Body of pancreas (tissue), 4 donors: ENCODE measurements at places on chromosomes 1 and 21. TPM values are rescaled to one million over a fixed set of nuclear protein-coding genes. Genes with fewer than 3 reads are reported as not detected.
A peak's percentile ranks its signal among the peaks of the same experiment; 100 is the strongest.

DNA sequence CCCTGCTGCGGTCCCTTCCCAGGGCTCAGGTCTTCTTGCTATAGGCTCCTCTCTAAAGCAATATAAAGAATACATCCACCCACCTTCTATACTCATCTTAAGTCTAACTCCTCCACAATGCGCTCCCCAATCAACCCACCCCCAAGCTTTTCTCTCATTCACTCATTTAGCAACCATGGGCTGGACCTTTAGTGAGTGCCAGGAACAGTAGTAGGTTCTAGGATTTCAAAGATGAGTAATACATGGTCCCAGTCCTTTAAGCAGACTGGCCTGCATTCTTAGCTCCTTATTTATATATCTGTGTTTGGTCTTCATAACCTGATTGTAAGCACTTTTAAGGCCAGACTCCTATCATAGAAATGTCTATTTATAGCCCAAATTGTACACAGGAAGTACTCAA is 5.9 kb downstream of the CAMK1G start:
- DNase-seq, result no peak

The SLC1A7 gene
- total RNA-seq, result not detected

The MAN1C1 gene
- total RNA-seq, result 10.9 TPM

DNA sequence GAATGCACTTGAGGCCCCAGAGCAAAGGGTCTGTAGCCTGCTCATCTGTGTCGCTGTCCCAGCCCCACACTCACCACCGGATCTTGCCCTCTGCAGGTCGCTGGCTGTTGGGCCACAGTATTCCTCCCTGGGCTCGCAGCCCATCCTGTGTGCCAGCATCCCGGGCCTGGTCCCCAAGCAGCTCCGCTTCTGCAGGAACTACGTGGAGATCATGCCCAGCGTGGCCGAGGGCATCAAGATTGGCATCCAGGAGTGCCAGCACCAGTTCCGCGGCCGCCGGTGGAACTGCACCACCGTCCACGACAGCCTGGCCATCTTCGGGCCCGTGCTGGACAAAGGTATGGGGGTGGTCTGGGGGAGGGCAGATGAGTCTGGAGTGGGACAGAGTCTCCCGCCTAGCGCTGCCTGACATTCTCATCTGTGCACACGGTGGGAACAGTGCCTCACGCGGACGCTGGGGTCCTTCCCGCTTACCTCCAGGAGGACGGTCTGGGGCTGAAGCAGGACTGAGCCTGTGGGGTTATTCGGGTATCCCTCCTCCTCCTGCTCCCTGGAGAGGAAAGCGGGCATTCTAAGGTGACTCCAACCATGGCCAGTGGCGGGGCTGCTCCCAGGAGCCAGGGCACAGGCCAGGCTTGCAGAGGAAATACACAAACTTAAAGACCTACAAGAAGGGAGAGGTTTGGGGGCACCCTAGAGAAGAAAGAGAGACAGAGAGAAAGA is 15.9 kb downstream of the WNT3A start:
- no peak for DNase-seq

The TMEM269 gene
- total RNA-seq, result not detected

GRCh38 chr1:209207701-209208286 is 375.7 kb upstream of the CAMK1G start:
- DNase-seq, result peak; percentile 56

DNA sequence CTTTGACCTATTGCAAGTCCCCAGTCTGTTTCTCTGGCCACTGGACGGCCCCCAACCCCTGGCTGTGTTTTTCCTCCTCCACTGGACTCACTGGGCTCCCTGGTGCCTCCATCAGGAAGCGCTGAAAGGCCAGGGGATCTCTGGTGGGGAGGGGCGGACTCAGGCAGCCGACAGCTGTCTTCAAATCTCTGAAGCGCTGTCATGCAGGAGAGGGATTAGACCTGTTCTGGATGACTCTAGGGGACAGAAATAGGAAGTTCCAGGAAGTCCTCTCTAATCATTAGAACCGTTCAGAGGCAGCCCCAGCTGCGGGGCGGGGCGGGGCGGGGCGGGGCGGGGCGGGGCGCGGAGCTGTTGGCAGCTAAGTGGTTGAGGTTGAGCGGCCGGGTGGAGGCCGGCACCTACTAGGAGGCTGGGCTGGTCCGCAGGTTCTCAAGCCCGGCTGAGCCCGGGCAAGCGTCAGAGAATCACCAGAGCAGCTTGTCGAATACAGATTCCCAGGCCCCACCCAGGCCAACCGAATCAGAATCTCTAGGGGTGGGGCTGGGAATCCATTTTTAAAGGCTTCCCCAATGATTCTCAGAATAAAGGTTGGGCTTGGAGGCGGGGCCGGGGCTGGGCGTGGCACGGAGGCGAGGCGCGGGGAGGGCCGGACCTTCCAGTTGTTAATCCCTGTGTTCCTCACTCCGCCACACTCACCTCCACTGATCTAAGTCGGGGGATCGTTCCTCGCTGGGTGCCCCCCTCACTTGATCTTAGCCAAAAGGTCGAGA is 11.4 kb upstream of the PHLDA3 start:
- DNase-seq, result peak; percentile 92

The CKS1B gene
- 15.6 TPM for total RNA-seq

The MAGI3 gene
- total RNA-seq, result 75.8 TPM

The MROH7 gene
- 0.66 TPM for total RNA-seq

The TTC22 gene
- 15.6 TPM for total RNA-seq

- no peak for DNase-seq
Measured at GRCh38 chr1:192557841-192558595, 17.6 kb upstream of the RGS1 start.

The VHLL gene
- not detected for total RNA-seq

DNA sequence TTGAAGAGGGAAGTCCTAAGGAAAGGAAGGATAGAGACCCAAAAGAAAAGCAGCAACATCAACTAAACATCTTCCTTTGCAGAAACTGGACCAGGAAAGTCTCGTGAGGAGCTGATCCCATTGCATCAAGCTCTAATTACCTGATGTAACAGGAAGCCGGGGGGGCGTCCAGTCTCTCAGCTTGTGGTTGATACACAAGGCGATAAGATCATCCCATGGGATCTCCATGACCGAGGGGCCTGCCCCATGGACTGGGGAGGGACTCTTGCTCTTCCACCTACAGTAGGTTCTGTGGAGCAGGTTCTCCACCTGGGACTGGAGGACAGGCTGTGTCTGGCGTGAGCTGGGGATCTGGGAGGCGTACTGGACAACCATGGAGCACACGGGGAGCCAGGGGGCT is 14.8 kb upstream of the LSS start:
- DNase-seq, result no peak

The RGS8 gene
- total RNA-seq, result not detected

DNA sequence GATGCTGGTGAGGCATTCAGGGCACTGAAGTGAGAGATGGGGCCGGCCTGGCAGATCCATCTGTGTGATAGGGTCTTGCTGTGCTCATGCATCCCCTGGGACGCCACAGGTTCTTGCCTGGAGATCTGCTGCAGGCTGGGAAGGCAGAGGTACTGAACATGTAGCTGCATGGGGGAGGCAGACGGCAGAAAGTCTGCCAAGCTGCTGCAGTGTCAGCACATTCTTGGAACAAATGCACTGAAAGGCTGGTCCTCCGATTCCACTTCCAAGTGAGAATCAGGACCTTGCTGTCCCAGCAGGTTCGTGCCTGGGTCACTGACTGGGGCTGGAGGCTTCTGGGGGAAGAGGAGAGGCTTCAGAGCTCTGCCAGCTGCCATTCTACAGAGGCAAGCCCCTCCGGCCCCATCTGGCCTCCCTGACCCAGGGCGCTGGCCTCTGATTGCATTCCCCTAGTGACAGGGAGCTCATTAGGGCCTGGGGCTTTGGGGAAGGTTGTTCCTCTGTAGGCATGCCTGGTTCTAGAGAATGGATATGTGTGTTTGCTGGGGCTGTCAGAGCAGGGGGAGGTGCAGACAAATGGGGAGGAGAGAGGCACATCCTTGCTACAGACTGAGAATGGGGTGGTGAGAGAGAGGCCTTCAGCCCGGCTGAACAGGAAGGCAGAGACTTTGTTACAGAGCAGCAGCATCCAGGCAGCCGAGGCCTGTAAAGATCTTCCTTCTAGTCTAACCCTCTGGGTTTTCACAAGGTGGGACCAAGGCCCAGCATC is 174.0 kb downstream of the TRABD2B start:
- no peak for DNase-seq

GRCh38 chr21:32475162-32475812 is 62.8 kb downstream of the EVA1C start:
- DNase-seq, result no peak
